ENCODE measurements at places on chromosomes 12 and 14.

GRCh38 chr14:29896354-29896821 lies 31.3 kb downstream of the PRKD1 start:
- no peak for DNase-seq

DNA sequence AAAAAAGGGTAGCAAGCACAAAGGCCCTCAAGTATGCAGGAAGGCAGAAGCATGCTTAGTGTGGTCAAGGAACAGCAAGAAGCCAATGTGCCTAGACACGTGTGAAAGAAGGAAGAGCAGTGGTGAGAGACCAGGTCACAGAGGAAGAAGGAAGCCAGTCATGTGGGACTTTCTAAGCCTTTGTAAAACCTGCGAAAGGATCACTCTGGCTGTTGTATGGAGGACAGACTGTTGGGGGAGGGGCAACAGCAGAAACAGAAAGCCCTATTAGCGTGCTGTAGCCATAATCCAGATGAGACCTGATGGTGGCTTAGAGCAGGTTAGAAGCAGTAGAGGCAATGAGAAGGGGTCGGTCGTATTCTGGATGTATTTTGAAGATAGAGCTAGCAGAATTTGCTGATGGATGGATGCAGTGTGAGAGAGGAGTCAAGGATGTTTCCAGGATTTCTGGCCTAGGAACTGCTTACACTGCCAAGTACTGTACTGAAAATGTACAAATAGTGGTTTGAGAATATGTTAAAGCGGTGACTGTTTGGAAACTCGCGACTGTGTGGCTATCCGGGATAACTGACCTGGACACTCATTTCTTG lies 5.7 kb upstream of the MLF2 start:
- DNase-seq, result no peak

DNA sequence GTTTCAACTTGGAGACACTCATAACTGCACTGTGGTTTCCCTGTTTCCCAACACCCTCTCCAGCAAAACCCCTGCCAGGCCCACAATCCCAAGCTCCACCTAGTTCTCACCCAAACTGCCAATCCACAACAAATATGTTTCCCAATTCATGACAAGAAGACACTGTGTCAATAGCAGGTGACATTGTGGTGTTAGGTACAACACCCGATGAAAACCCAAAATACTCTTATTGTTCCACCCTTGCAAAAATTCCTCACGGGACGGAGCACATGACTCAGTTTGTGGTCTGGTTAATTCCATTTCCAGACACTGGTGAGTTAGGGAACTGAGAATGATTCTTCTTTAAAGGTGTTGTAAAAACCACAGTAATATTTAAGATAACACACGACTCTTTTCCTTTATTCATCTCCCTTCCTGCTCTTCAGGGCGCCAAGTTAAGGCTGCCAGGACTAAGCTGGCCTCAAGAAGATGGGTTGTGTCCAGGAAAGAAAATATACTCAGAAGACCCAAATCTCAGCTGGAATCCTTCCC lies 735.5 kb downstream of the MED13L start:
- no peak for DNase-seq

DNA sequence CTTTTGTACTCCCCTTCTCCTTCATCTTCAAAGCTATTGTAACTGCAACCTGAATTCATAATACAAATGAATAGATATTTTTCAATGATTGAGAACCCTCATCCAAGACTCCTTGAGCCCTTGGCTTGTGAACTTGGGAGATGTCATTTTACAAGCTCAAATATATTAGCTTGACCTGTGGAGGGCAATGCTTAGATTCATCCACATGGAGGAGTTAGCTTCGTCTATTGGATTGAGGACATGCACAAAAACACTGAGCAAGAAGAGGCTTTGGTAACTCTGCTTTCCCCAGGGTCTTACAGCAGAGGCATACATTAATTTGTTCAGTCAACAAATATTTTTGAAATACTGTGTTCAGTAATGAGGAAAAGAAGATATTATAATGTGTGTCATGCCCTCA lies 101.1 kb downstream of the OTOGL start:
- no peak for DNase-seq

GRCh38 chr12:44500423-44500822 lies 375.7 kb downstream of the NELL2 start:
- no peak for DNase-seq

DNA sequence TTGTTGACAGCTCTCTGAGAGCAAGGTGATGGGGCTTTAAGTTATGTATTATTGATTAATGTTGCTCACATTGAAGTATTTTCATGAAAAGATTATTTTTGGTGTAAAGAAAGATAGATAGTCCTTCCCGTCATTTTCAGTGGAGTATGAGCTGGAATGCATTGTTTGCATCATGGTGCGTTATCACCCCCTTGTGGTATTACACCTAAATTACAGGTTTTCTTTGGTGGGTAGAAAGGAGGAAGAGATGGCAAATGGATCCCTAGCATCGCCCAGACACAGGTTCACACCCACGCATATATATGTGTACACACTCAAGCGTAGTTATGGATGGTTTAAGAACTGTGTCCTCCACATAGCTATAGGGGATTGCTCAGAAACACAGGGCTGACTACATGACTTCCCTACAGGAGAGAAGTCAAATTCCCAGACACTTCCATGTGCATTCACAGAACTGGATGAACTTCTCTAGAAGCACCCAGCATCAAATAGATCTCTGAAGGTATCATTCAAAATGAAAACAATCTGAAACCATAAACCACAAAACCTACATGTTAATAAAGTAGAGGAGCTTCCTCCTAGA lies 14.4 kb upstream of the SERPINA10 start:
- DNase-seq, result no peak

DNA sequence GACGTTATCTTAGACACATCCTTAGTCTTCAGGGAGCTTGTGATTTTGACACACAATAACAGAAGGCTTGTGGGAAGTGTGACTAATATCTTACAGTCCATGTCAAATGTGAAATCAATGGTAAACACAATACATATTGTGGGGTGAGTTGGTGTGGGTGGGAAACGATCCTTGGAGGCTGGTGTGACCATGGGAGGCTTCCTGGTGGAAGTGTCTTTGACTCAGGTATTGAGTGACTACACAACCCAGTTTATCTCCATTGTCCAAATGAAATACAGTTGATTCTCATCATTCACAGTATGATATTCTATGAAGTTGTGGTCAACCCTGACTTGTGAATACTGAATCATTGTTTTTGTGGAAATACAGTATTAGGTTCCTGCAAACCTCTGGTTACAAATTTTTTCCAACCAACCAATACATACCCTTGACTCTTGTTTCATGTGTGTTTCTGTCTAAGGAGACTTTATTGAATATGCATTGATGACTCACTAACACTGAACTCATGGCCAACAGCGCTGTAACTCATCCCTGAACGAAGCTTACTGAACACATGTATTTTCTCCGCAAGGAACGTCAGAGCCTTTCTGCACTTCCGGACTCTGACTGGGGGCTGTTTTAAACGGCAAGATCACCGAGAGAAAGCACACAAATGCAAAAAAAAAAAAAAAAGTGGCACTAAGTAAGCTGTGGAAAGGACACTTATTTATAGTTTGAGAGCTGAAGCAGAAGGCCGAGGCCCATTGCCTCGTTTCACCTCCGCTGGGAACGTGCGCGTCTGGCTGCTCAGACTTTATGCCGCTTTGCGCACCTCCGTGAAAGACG lies 59.0 kb downstream of the CLMN start:
- DNase-seq, result peak; percentile 65

GRCh38 chr12:27984275-27984674 lies 11.7 kb upstream of the PTHLH start:
- no peak for DNase-seq

DNA sequence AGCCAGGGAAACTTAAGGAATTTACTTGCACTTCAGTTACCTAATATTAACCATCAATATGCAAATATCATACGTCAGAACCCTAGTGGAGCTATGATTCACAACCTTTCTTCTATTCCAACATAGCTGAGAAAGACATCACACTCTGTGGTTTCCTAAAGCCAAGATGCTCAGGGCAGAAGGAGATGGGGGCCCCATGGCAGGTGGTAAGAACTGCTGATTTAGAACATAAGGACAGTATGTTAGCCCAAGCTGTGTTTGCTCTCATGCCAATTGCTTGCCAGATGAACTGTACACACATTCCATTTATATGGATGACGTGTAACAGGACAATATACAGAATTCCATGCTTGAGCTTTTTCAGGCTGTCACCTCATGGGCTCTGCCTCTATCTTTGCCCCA lies 34.6 kb downstream of the HECTD4 start:
- DNase-seq, result peak; percentile 49

DNA sequence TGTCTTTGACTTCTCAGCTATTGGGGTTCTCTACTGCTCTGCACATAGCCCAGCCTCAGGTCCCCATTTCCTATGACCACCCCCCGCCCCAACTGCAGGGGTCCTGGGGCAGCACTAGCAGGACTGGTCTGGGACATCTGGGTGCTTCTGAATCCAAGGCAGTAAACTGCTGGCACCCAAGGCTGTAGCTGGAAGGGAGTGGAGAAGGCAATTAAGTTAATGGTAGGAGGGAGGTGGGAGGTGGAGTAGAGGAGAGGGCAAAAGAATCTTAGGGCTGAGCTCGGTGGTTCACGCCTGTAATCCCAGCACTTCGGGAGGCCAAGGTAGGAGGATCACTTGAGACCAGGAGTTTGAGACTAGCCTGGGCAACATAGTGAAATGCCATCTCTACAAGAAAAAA lies 11.5 kb downstream of the PLEK2 start:
- no peak for DNase-seq

GRCh38 chr14:71117839-71118743 lies 210.8 kb downstream of the PCNX1 start:
- DNase-seq, result no peak

- DNase-seq, result no peak
Measured at GRCh38 chr12:60197589-60197988, 601.8 kb downstream of the SLC16A7 start.

GRCh38 chr12:63918800-63919300 lies 74.3 kb downstream of the SRGAP1 start:
- DNase-seq, result no peak

DNA sequence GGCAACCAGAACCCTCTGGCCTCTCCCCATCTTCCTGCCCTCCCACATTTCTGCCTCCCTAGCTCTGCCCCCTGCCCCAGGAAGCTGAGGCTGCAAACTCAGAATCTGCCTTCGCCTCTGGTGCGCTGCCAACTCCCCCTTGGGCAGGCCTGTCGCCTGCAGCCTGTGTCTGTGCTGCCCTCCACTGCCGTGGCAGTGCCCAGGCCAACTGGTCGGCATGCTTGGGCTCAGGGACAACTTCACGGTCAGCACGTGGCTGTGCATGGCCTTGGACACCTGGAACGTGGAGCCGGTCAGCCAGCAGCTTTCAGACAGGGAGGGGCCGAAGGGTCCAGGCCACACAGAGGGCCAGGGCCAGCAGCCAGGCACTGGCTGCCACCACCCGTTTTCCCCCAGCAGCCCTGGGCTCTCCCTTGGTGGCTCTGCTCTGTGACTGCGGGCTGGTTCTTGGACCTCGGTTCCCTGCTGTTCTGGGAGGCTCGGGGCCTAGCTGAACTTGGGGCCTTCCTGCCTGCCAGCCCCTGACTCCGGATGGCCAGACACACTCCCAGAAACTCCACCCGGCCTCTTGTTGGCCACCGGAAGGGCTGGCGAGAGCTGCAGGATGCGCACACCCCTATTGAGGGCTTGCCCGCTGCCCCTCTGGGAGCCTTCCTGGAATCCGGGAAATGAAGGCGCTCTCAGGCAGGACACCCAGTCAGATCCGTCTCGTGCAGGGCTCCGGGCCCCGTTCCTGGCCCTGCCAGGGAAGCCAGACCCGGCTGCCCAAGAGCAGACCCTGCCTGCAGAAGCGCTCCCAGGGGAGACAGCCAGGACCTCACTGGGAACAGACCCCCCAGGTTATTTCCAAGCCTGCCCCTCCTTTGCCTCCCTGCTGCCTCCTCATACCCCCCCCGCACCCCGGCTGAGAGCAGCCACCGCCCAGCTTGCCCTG lies 34.2 kb upstream of the PPP1R13B start:
- DNase-seq, result no peak

DNA sequence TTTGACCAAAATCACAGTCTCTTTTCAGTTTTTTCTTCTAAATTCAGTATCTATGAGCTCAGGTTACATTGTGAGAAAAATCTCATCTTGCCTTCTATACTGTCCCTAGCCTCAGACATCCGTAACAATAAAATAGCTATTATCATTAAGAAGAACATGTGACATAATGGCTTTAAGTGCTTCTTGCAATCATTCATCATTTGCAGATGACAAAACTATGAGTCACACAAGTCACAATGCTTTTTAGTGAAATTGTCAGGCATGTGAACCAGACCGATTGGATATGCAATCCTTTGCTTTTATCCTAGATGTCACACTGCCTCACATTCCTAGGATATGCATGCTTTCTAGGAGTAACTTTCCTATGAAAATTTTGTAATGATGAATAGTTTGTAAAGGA lies 313.1 kb downstream of the SLC6A15 start:
- no peak for DNase-seq

DNA sequence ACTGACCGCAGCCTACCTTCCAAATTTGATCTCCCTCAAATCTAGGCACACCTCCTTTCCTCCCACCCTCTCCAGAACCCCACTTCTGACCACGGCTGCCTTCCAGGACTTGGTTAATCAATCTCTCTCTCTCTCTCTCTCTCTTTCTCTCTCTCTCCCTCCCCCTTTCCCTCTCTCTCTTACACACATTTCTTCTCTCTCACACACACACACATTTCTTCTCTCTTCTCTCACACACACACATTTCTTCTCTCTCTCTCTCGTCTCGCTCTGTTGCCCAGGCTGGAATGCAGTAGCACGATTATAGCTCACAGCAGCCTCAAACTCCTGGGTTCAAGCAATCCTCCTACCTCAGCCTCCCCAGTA lies 521 bp upstream of the GMFB start:
- no peak for DNase-seq

GRCh38 chr12:13023811-13024530 lies 20.2 kb upstream of the FAM234B start:
- DNase-seq, result no peak
